Activated gamma-delta T cell treated with Interleukin-2 at 50 U/mL for 16 hours (primary cell): ENCODE measurements at places on chromosomes 13 and 19.

GRCh38 chr19:17549085-17549740, 6.2 kb upstream of the COLGALT1 start:
- no peak for DNase-seq

GRCh38 chr13:62643007-62643483, 1227.4 kb upstream of the PCDH20 start:
- DNase-seq, result no peak

GRCh38 chr13:75468098-75468497, 13.9 kb downstream of the TBC1D4 start:
- no peak for DNase-seq

DNA sequence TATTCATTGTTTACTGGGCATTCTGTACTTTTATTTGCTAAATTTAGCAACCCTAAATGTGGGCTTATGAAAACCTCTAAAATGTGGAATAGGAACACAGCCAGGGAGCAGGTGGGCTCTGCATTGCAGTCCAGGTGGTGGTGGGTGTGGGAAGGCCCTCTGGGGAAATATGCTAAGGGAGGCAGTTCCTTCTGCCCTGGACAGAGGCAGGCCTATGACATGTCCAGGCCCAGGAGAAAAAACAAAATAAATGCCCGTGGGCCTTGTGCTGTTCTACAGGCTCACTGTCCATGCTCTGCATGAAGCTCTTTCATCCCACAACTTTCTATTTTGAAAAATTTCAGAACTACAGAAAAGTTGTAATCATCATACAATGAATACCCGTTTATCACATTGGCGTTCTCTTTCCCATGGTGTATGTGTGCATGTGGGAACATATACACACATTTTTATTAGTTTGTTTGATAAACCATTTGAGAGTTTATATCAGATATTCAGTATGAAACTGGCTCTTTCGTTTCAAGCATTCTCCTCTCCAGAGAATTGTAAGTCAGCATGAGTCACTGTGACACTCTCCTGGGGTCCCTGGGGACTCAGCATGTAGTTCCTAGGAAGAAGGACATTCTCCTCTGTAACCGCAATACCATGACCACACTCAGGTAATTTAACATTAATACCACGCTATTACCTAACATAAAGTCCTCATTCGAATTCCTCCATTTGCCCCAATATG, 505.3 kb downstream of the COG6 start:
- DNase-seq, result no peak

- DNase-seq, result no peak
Measured at GRCh38 chr19:46533078-46533620, 37.5 kb upstream of the PNMA8B start.
